ENCODE measurements at places on chromosomes 12 and 14. TPM values are rescaled to one million over a fixed set of nuclear protein-coding genes. Genes with fewer than 3 reads are reported as not detected.

The KRT83 gene
- not detected for total RNA-seq

The CLEC14A gene
- total RNA-seq = 0.17 TPM

The CCDC175 gene
- total RNA-seq = 0.20 TPM

The KRT71 gene
- not detected for total RNA-seq

The AJUBA gene
- 97.1 TPM for total RNA-seq

The GPD1 gene
- total RNA-seq = 2.1 TPM

- H3K27me3 ChIP-seq = no peaks in the 10 kb centered on the region
- no peak overlapping the region for H3K4me3 ChIP-seq
- no peak for DNase-seq
- H3K27ac ChIP-seq = no peak overlapping the region
These were observed 12.2 kb upstream of the SPTSSA start for GRCh38 chr14:34474187-34474679.

- H3K27me3 ChIP-seq = peaks cover 19% of the 10 kb centered on the region
- H3K27ac ChIP-seq = no peak overlapping the region
- H3K4me1 ChIP-seq = no peaks in the 10 kb centered on the region
- no peak for DNase-seq
- H3K4me3 ChIP-seq = no peak overlapping the region
- no peaks in the 10 kb centered on the region for H3K36me3 ChIP-seq
These were observed 34.2 kb upstream of the ASPG start for GRCh38 chr14:104051092-104051813.

DNA sequence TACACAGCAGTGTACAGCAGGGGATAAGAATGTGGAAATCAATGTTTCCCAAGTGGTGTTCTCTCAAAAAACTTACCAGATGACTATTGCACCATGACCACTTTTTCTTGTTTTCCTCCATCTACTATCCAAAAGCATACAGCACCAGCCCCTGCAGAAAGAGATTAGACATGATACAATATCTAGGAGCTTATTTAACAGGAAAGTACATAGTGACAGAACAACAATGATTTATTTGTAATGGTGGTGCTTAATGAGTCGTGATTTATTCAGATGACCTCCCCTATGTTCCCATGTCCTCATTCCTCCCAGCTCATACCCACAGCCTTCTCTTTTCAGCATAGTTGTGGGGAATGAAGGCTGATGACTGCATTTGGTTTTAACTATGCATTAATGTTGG is 413.6 kb downstream of the BTG1 start:
- no peak overlapping the region for H3K27ac ChIP-seq
- no peaks in the 10 kb centered on the region for H3K36me3 ChIP-seq
- no peaks in the 10 kb centered on the region for H3K4me1 ChIP-seq
- H3K4me3 ChIP-seq = no peak overlapping the region

GRCh38 chr12:111656016-111656415 is 29.7 kb downstream of the BRAP start:
- no peaks in the 10 kb centered on the region for H3K4me1 ChIP-seq
- H3K4me3 ChIP-seq = no peak overlapping the region
- DNase-seq = no peak

- H3K36me3 ChIP-seq = no peaks in the 10 kb centered on the region
- peak overlapping the region; percentile 45 for H3K4me3 ChIP-seq
- no peak for DNase-seq
- no peak overlapping the region for H3K27ac ChIP-seq
- H3K4me1 ChIP-seq = peaks cover 15% of the 10 kb centered on the region
These were observed 849 bp downstream of the WNT1 start for GRCh38 chr12:48978741-48979601.

GRCh38 chr14:84468153-84468552 is 1061.8 kb upstream of the FLRT2 start:
- no peak overlapping the region for H3K4me3 ChIP-seq
- H3K4me1 ChIP-seq = peaks cover 11% of the 10 kb centered on the region
- DNase-seq = no peak
- no peak overlapping the region for H3K27ac ChIP-seq
- H3K27me3 ChIP-seq = no peaks in the 10 kb centered on the region

GRCh38 chr14:56431013-56431412 is 148.6 kb upstream of the TMEM260 start:
- H3K4me3 ChIP-seq = no peak overlapping the region
- peaks cover 4% of the 10 kb centered on the region for H3K4me1 ChIP-seq
- H3K27me3 ChIP-seq = peaks cover 9% of the 10 kb centered on the region
- no peaks in the 10 kb centered on the region for H3K36me3 ChIP-seq
- H3K27ac ChIP-seq = no peak overlapping the region

- no peak overlapping the region for H3K4me3 ChIP-seq
- no peaks in the 10 kb centered on the region for H3K4me1 ChIP-seq
- peaks cover 5% of the 10 kb centered on the region for H3K36me3 ChIP-seq
- H3K27me3 ChIP-seq = no peaks in the 10 kb centered on the region
- H3K27ac ChIP-seq = no peak overlapping the region
- DNase-seq = no peak
These were observed 322.2 kb downstream of the TMEM121 start for GRCh38 chr14:105848570-105848969.

DNA sequence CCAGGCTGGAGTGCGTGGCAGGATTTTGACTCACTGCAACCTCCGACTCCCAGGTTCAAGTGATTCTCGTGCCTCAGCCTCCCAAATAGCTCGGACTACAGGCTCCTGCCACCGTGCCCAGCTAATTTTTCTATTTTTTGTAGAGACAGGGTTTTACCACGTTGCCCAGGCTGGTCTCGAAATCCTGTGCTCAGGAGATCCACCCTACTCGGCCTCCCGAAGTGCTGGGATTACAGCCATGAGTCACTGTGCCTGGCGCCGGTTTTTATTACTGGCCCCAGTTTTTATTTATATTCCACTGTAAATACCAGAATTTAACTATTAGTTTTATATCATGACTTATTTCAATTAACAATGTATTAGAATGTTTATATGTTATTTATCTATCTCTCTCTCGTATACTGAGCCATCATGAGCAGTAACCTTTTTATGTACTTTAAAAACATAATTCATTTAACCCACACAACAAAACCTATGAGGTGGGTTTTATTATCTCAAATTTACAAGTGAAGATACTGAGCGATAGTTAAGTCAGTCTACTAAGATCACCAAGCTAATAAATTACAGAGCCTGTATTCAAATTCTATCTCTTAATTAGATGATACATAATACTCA is 47.8 kb downstream of the HECTD1 start:
- no peak for DNase-seq
- peak overlapping the region; percentile 85 for H3K27ac ChIP-seq
- H3K27me3 ChIP-seq = no peaks in the 10 kb centered on the region
- H3K4me1 ChIP-seq = peaks cover 6% of the 10 kb centered on the region
- H3K4me3 ChIP-seq = no peak overlapping the region

- H3K4me3 ChIP-seq = no peak overlapping the region
- no peaks in the 10 kb centered on the region for H3K4me1 ChIP-seq
- no peak overlapping the region for H3K27ac ChIP-seq
- no peak for DNase-seq
- H3K27me3 ChIP-seq = no peaks in the 10 kb centered on the region
These were observed 15.3 kb upstream of the DGLUCY start for GRCh38 chr14:91098591-91098990.

- no peak for DNase-seq
- H3K27me3 ChIP-seq = no peaks in the 10 kb centered on the region
- peaks cover 2% of the 10 kb centered on the region for H3K36me3 ChIP-seq
- peak overlapping the region; percentile 3 for H3K4me3 ChIP-seq
- no peak overlapping the region for H3K27ac ChIP-seq
These were observed 39.2 kb upstream of the CD163 start for GRCh38 chr12:7542813-7543212.

GRCh38 chr14:70887737-70888499 is 19.3 kb upstream of the PCNX1 start:
- H3K4me1 ChIP-seq = peaks cover 1% of the 10 kb centered on the region
- H3K27me3 ChIP-seq = peaks cover 5% of the 10 kb centered on the region
- DNase-seq = no peak
- H3K36me3 ChIP-seq = no peaks in the 10 kb centered on the region
- no peak overlapping the region for H3K4me3 ChIP-seq

DNA sequence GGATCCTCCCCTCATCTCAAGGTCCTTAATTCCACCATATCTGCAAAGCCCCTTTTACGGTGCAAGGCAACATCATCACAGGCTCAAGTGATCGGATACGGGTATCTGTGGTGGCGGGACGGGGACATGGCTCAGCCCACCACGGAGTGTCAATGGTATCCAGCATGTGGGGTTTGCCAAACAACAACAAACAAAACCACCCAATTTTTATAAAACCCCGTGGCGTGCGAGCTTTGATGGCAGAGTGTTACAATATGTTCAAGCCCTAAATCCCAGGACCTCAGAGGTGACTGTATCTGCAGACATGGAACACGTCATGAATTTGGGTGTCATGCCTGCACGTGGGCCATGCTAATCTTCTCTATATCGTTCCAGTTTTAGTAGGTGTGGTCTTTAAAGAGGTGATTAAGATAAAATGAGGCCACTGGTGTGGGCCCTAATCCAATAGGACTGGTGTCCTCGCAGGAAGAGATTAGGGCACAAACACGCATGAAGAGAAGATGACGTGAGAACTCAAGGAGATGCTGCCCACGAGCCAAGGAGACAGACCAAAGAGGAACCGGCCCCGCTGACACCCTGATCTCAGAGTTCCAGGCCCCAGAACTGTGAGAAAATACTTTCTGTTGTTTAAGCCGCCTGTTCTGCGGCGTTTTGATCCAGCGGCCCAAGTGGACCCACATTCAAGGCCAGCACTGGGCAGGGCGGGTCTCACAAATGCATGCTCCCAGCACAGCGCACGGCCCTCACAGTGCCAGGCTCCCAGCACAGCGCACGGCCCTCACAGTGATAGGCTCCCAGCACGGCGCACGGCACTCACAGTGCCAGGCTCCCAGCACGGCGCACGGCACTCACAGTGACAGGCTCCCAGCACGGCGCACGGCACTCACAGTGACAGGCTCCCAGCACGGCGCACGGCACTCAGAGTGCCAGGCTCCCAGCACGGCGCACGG is 6.7 kb upstream of the GOLGA3 start:
- H3K4me1 ChIP-seq = no peaks in the 10 kb centered on the region
- no peak overlapping the region for H3K4me3 ChIP-seq
- H3K27me3 ChIP-seq = no peaks in the 10 kb centered on the region
- no peak for DNase-seq
- H3K27ac ChIP-seq = no peak overlapping the region

Measured in progenitor cell of endocrine pancreas (in vitro differentiated cells).